ENCODE measurements at places on chromosomes 12 and 14.

GRCh38 chr14:35236806-35237205 lies 55.4 kb upstream of the PSMA6 start:
- no peak for DNase-seq

- DNase-seq, result no peak
Observed at GRCh38 chr12:3892631-3893030, 19.4 kb upstream of the PARP11 start.

DNA sequence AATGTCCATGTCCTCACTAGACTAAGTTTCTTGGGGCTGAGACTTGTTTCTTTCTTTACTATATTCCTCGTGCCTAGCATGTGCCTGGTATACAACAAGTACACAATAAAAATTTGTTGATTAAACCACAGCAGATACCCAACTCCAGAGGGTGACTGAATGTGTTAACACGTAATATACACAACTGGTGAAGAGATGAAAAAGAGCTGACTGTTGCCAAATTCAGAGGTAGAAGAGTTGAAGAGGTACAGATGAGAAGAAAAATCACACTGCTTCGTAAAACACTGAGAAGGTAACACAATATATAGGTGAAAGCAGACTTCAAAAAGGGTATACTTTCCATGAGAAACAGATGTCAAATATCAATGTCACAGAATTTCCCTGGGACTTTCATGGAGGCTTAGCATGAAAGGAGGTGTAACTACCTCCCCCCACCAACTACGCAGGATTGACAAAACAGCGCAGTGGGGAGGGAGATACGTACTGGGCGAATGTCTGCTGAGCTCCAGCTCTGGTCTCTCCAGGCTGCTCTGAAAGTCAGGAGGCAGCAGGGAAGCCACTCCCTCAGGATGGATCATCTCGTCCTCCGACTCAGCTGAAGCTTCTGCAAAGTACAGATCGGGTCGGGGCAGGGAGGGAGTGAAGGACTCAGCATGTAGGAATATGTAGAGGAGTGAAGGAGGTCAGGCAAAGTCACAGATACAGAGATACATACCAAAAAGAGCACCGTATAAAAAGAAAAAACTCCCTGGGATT lies 5.3 kb downstream of the ACIN1 start:
- DNase-seq, result no peak

DNA sequence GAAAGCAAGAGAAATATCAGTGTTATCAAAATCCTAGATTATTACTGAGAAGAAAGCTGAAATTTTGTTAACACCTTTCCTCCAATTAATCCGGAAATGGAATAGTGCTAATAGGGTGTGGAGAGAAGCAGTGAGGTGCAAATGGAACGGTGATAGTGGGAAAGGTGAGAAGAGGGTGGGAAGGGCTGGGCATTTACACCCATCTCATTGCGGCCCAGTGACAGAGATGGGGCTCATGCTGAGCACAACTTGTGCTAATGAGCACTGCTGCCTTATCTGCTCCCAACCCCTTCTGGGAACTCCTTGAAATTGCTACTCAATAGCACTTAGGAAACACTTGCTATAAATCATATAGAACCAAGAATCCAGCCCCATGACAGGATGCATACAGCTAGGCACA lies 94.4 kb downstream of the PTPRR start:
- no peak for DNase-seq

- DNase-seq, result no peak
Observed at GRCh38 chr12:9243999-9244649, 35.9 kb upstream of the PZP start.

GRCh38 chr12:31003861-31004640 lies 69.6 kb upstream of the DDX11 start:
- DNase-seq, result peak; percentile 23
